ENCODE measurements at places on chromosomes 12 and 14.
A peak's percentile ranks its signal among the peaks of the same experiment; 100 is the strongest.

DNA sequence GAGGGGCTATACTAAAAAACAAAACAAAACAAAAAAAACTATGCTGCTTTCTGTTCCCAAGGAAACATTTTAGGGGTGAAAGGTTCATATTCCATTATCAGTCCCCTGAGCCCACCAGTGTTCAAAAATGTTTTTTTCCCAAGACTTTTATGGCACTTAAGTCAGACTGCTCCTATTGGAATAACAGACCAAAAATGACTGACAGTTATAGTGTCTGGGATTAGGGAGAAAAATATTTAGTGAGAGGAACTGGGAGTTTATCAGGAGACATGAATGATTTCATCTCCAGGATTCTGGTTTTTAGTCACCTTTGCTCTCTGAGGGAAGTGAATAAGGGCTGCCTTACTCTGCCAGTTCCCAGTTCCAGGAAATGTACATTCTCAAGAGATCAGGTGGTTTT is 68.0 kb downstream of the PDE3A start:
- DNase-seq: no peak

GRCh38 chr12:98572010-98572409 is 21.5 kb upstream of the SLC25A3 start:
- peak; percentile 63 for DNase-seq

DNA sequence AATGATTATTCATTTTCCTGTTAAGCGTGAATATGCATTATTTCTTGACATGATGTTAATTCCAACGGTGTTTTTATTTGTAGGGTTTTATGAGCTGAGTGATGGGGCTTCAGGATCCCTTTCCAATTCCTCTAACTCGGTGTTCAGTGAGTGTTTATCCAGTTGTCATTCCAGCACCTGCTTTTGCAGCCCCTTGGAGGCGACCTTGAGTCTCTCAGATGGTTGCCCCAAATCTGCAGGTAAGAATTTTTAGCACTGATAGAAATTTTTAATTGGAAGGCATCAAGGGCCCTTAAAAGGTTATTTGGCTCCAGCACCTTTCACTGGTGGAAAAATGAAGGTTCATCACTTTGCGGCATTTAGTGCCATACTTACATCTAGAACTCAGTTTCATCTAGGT is 3.7 kb downstream of the DACT1 start:
- no peak for DNase-seq

DNA sequence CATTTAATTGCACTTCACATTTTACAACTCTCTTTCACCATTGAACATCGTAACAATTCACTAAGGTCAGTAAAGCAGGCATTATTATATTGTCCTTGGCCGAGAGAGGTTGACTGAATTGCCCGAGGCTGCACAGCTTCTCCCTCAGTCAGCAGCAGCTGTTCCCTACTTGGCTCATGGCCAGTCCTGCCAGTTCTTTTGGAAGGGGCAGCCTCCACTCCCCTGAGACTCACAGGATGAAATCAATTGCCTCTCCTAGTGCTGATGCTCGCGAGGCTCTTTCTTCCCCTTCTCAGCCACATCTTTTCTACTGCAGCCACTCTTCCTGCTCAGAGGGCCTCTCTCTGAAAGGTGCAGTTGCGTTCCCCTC is 79.9 kb upstream of the KCNA1 start:
- peak; percentile 81 for DNase-seq

DNA sequence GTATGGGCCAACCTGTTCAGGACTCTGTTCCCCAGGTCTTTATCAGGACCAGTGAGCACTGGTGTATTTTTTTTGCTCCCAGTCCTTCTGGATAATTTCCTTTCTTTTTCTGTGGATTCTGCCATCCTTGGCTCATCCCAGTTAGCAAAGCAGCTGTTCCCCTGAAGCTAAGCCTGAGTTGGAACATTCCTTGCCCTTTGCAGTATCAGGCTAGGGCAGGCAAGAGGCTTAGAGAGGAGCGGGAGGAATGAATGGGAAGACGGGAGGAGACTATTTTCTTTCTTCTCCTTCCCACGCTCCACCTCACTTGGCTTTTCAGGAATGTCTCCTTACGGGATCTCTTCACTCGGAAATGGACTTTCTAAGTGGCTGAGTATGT is 29.2 kb downstream of the ERG28 start:
- no peak for DNase-seq

DNA sequence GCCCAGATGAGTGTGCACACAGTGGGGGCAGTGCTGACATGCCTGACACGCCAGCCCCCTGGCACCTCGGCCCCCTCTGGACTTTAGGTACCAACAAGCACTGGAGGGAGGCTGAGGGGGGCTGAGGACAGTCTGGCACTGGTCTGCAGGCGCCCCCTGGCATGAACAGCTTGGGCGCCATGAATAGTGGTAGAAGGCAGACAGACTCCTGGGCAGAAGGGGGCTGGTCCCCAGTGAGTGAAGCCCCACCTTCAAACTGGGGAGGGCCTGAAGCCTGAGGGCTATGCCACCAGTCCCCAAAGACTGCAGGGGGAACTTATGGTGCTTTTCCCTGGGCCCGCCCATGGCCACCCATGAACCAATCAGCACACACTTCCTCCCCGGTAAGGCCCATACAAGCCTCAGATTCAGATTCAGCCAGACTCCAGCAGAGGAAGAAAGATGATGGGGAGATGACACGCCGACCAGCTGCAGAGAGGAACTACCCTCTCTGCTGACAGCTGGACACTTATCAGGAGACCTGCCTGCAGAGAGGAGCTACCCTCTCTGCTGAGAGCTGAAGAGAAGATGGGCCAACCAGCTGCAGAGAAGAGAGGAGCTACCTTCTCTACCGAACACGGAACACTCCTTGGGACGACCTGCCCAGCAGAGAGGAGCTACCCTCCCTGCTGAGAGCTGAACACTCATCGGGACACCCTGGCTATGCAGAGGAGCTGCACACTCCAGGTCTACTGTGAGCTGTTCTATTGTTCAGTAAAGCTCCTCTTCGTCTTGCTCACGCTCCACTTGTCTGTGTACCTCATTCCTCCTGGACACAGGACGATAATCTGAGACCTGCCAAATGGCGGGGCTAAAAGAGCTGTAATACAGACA is 324.5 kb downstream of the PCNX1 start:
- peak; percentile 88 for DNase-seq

DNA sequence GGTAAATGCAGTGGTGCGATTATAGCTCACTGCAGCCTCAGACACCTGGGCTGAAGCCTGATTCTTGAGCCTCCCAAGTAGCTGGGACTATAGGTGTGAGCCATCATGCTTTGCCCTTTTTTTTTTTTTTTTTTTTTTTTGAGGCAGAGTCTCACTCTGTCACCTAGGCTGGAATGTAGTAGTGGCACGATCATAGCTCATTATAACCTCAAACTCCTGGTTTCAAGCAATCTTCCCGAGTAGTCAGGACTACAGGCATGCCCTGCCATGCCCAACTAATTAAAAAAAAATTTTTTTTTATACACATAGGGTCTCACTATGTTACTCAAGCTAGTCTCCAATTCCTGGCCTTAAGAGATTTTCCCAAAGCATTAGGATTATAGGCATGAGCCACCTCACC is 6.9 kb downstream of the ATP2A2 start:
- no peak for DNase-seq

DNA sequence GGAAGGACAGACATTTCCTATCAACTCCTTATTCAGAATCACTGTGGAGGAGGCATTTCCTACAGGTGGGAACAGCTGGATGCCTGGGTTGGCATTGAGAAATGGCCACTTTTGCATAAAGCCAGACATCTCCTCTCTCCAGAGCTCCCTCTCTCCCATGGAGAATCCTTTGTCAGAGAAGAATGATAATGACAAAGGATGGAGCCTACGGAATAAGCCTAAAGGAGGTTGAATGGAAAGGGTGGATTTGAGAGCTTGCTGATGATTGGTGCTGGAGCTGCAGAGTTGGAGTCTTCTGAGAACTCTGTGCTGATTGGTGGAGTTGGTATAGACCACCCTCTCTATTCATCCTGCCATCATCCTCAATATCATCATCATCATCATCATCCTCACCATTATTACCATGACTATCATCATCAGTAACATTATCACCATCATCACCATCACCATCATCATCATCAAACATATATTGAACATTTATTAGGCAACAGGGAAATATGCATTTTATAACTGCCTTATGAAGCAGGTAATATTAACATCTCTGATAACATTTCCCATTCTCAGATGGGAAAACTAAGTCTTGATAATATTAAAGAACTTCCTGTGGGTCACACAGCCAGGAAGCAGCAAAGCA is 89.2 kb upstream of the HSPB8 start:
- DNase-seq: no peak

GRCh38 chr14:79351011-79351410 is 860.3 kb downstream of the DIO2 start:
- DNase-seq: no peak

GRCh38 chr12:39064708-39065107 is 159.3 kb upstream of the CPNE8 start:
- no peak for DNase-seq

GRCh38 chr12:66571361-66571915 is 107.4 kb downstream of the GRIP1 start:
- no peak for DNase-seq

DNA sequence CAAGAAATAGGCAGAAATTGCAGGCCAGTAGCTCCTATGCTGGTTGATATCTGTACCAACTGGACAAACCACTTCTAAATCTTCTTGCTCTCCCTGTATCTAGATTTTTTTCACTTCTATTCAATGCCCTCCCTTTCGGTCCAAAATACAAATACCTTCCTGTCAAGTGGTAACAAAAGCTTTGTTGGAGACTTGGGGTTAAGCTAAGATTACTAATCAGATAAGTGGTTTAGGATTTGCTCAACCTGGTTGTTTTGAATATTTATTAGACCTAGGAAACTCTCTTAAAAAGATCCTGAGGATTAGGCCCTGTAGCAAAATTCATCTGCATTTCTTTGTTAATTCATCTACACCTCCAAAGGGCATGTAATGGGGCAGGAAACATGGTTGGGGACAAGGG is 410.1 kb downstream of the NAV3 start:
- DNase-seq: no peak

DNA sequence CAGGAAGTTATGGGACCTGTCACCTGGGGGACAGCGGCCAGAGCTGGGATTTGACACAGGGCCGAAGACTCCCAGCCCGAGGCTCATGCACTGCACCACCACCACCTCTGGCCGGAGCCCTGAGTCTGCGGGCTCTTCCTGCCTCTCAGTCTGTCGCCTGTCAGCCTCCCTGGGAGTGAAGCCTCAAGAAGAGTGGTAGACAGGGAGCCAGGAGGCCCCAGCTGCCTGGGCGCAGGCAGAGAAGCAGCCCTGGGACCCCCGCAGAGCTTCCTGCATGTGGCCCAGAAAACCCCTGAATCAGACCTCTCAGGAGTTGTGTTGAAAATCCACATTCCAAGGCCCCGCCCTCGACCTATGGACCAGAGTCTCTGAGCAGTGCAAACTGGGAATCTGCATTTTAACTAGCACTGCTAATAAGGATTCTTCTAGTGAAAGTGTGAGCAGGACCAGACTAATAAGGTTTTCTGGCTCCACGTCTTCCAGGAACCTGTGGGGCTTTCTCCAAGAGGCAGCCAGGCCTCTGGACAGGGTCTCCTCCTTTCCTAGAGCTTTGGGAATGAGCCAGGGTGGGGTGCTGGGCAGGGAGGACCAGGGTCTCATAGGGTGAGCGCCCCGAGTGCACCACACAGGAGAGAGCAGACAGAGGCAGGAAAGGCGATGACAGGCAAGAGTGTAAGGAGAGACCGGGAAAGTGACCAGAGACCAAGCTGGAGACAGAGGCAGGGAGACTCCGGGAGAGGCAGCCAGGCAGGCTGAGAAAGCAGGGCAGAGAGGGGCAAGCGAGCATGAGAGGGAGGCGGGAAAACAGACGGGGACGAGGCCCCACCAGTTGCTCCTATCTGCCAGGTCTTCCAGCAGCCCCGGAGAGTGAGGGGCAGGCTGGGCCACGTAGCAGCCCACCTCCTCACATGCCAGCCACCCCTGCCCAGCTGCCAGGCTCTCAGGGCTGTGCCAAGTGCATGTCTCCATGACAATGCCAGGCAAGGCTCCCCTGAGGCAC is 112.4 kb downstream of the BCL11B start:
- no peak for DNase-seq

DNA sequence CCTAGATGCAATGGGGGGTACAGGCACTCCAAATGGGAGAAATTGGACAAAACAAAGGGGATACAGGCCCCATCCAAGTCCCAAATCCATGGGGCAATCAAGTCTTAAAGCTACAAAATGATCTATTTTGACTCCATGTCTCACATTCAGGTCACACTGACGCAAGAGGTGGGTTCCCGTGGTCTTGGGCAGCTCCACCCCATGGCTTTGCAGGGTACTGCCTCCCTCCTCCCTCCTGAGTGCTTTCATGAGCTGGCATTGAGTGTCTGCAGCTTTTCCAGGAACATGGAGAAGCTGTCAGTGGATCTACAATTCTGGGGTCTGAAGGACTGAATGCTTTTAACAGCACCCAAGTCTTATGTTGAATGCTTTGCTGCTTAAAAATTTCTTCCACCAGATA is 274.5 kb upstream of the LRIG3 start:
- peak; percentile 45 for DNase-seq

DNA sequence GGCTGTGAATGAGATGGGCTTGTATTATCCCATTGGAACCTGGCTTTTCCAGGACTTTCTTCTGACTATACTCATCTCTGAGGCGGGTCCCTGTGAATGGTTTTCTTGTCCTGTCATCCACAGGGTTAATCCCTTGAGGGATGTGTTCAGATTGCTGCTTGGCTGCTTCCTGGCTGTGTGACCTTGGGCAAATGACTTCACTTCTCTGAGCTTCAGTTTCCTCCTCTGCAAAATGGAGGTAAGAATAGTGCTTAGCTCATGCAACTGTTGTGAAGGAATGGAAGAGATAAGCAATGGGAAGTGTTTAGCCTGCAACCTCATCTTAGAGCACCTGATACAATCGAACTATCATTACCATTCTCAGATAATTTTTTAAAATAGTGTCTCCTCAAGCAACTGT is 32.1 kb upstream of the PPP1CC start:
- DNase-seq: no peak

- no peak for DNase-seq
Observed at GRCh38 chr14:71658261-71658860, 273.9 kb upstream of the RGS6 start.

GRCh38 chr12:5487076-5487475 is 55.2 kb downstream of the NTF3 start:
- DNase-seq: no peak

DNA sequence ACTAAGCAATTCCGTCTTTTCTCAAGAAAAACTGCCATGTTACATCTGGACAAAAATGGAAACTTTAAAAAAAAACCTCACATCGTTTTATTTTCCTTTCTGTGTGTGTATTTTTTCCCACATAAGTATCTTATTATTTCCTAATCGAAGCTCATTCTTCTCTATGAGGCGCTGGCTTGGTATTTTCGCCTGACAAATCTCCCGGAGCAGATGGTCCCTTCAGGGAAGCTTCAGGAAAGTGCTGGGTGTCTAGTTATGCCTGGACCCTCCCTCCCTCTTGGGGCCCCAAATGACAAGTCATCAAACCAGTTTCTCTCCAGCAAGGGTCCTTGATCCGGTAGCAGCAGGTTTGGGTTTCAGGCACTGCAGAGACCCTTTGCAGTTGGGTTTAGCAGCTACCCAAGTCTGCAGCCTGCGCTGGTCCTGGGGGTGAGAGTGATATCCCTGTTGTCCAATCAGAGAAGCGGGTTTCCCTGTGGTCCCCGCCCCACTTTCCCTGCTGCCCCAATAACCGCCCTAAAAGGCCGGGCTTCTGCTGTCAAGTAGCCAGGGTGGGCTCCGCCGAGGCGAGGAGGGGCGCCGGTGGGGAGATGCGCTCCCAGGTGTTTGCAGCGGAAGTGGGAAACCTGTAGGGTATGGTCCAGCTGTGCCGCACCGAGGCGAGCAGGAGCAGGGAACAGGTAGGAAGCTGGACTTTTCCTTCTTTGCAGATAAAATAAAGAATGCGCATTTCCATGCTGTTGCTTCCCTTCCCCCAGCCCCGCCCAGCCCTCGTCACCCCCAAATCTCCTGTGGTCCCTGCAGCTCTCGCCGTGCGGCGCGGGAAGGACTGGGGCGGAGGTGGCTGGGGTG is at the start of gene CNTN1:
Gene CNTN1 (plus strand): TSS at position 527 of the 852 bp plus-strand sequence.
- DNase-seq: no peak

Measured in Karpas-422 (cell line).